ENCODE measurements at places on chromosomes 13 and 19.

- DNase-seq = no peak
Observed at GRCh38 chr19:39852882-39853281, 6.7 kb upstream of the FBL start.

DNA sequence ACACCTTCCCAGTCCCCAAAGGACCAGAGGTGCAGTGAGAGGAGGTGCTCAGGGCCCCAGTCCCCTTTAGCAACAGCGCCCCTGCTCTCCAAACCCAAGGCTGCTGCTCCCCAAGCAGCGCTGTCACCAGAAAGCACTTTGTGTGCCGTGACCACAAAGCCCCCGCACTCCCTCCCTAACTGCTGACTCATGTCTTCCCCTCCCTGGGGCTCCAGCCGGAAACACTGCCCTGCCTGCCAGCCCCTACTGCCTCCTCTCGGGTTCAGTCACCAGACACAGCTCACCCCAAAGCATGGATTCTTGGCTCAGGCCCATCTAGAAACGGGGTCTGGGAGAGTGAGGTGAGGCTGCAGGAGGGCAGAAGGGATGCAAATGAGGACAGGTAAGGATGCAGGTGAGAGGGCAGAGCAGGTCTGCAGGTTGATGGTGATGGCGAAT, 4.9 kb upstream of the TNFSF14 start:
- DNase-seq = peak; percentile 94

DNA sequence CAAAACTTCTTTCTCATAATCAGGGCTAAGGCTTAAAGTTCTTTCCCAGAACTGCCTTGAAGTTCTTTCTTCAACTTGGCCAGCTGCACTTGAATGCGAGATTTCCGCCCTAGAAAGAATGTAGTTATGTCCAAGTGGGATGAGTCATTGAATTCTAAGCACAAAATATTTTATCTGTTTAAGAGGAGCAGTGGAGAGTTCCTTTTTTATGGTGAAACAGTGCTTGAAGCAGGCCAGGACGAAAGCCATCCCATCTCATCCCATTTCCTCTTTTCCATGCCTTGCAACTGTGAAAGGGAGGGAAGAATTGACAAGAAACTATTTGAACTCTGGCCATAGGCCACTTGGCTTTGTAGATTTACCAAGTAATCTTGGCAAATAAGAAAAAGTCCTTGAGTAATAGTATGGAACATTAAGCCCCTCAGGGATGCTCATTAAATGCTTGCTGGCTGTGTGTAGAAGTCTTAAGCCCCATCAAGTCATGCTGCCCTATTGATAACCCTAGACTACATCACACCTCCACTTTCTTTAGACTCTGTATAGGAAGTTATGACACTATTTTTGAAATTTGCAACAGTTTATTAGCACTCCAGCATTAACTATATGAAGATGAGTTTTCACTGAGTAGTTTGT, 174.5 kb downstream of the KCTD12 start:
- no peak for DNase-seq

DNA sequence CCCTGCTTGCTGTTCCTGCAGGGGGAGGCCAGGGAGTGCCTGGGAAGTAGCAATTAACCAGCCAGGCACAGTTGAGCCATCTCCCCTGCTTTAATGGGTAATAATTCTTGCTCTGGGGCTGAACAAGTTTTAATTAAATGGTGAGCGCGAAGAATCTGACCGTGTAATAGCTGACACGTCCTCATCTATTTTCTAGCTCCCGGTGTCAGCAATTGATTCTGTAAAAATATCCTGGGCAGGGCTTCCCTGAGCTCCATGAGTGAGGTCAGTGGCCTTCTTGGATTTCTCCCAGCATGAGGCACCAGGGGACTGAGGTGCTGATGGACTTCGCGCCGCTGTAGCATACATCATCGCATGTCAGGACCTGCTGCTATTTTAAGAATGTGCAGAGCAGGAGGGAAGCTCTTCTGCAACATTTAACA, 26.9 kb downstream of the SIPA1L3 start:
- DNase-seq = no peak

DNA sequence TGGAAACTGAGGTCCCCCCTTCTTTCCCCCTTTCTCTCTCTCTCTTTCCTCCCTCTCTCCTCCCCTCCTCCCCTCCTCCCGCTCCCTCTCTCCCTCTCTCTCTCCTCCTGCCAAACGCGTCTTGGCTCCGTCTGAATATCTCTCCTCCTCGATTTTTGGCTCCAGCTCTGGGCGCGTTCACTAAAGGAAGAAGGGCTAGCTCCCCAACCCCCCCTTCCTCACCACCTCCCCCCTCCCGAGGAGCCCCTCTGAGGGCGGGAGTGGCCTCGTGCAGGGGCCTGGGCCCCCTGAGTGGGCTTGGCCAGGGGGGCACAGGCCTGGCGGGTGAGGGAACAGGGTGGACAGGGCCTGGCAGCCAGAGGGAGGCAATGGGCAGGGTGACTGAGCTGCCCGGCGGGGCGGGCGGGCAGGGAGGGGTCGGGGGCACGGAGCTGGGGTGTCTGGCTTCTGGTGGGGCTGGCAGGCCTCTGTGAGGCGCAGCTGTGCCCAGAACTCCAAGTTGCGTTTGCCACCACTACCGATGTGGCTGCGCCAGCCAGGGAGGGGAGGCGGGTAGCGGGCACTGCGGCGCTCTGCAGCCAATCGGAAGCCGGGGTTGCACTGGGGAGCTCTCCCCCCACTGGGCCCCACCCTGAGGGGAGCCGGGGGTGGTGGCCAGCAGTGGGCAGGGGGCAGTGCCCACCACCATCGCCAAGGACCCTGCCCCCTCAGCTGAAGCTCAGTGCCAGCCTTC, 7.1 kb downstream of the NFIX start:
- DNase-seq = no peak

- peak; percentile 89 for DNase-seq
Observed at GRCh38 chr19:2096034-2096479, at the start of gene MOB3A. MOB3A (minus strand) TSS chr19:2096326; CDS start chr19:2078560, 17,766 bp downstream.

GRCh38 chr13:77513719-77514335, 21.7 kb upstream of the SCEL start:
- no peak for DNase-seq

- DNase-seq = no peak
Observed at GRCh38 chr13:49373716-49374115, 70.1 kb downstream of the CAB39L start.

DNA sequence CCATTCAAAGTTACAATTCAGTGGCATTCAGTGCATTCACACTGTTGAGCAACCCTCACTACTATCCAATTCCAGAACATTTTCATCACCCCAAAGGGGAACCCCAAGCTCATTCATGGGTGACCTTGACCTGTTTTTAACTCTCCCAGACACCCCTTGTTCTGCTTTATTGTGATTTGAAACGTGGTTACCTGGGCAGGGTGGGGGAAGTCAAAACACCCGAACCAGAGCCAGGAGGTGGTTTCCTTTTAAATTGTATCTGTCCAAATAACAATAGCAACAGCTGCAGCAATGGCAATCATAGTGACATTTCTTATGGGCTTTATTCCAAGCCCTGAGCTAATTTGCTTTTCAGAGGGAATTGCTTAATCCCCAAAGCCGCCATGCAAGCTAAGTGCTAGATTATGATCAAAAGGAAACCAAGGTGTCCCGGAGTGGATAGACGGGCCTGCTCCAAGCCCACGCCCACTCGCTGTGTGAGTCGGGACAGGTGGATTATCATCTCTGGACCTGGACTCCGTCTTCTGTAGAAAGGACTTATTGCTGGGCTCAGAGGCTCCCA, 6.1 kb downstream of the PTGIR start:
- DNase-seq = no peak

GRCh38 chr13:102915393-102915930, 69.6 kb downstream of the ERCC5 start:
- DNase-seq = no peak

DNA sequence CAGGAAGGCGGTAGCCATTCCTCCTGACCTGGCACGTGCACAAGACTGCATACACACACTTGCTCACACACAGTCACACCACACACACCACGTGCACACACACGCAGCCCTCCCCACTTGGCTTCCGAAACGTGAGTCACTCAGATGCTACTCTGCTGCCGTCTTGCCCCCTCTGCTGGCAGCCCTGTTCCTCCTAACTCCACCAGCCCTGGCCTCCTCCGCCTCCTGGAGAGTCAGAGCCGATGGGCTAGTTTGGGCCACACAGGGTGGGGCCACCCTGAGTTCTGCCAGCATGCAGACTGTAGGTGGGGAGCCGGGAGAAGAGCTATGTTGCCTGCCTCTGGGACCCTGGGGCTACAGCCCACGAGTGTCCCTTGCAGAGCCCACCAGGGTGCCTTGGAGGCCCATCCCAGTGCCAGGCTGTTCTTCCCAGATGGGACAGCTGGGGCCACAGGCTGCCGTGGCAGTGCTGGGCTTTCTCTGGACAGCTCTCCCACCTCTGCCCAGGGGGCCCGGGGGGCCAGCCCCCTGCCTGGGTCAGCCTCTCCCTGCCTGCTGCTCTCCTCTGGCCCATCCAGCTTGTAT, 12.1 kb downstream of the PIN1 start:
- peak; percentile 42 for DNase-seq

- DNase-seq = no peak
Observed at GRCh38 chr19:56299688-56300087, 15.0 kb downstream of the ZSCAN5A start.

GRCh38 chr13:62635161-62635560, 1219.5 kb upstream of the PCDH20 start:
- no peak for DNase-seq

DNA sequence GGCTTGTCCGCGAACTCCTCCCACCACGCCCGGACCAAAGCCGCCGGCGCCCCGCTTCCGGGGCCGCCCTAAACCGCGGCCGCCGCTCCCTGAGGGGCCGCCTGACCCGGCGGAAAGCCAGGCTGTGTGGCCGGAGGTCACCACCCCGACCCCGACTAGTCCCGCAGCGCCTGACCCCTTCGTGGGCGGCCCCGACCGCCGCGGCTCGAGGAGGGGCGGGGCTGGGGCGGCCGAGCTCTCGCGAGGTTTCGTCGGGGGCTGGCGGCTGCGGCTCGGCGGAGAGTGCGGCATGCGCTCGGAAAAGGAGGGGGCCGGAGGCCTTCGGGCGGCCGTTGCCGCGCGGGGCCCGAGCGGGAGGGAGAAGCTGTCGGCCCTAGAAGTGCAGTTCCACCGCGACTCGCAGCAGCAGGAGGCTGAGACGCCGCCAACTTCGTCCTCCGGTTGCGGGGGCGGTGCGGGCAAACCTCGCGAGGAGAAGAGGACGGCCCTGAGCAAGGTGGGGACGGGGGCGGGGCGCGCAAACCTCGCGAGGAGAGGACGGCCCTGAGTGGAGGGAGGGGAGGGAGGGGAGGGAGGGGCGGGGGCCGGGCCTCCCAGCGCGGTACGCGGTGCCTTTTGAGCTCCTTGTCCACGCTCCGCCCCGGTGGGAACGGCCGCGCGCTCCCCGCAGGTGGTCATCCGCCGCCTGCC, at the start of gene UPF3A:
TSS of gene UPF3A (plus strand) at position 251 of the 690 bp plus-strand sequence. CDS start at position 290, 39 bp downstream.
- DNase-seq = peak; percentile 90

- DNase-seq = no peak
Observed at GRCh38 chr13:99471221-99472121, 29.8 kb upstream of the TM9SF2 start.

DNA sequence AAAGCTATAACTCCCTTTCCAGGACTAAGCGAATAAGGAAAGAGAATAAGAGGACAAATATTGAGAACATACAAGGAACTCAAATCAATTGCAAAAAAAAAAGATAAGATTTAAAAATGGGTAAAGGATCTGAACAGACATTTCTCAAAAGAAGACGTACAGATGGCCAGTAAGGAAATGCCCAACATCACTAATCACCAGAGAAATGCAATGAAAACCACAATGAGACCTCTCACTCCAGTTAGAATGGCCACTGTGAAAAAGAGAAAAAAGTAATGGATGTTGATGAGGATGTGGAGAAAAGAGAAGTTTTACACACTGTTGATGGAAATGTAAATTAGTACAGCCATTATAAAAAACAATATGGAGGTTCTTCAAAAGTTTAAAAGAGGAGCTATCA, 63.8 kb downstream of the VWA8 start:
- no peak for DNase-seq

DNA sequence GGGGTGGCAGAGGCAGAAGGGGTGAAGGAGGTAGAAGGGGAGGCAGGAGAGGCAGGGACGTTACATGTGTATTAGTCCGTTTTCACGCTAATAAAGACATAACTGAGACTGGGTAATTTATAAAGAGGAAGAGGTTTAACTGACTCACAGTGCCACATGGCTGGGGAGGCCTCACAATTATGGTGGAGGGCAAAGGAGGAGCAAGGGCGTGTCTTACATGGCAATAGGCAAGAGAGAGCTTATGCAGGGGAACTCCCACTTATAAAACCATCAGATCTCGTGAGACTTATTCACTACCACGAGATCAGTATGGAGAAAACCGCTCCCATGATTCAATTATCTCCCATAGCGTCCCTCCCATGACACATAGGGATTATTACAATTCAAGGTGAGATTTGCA, 19.0 kb upstream of the ACOD1 start:
- no peak for DNase-seq

DNA sequence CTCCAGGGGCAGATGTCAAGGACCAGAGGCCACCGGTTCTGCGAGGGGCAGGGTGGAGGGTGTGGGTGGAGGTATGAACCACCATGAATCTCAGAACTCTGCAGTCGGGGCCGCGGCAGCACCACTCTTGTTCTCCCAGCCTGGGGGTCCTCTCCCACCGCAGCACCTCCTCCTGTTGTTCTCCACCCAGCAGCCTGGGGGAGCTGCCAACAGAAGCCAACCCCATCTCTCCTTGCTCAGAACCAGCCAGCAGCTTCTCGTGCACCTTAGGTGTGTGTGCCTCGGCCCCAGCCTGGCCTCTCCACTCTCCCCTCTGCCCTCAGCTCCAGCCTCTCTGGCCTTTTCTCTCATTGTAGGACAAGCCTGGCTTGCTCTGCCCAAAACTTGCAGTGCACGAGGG, 31.9 kb upstream of the CCNE1 start:
- no peak for DNase-seq

DNA sequence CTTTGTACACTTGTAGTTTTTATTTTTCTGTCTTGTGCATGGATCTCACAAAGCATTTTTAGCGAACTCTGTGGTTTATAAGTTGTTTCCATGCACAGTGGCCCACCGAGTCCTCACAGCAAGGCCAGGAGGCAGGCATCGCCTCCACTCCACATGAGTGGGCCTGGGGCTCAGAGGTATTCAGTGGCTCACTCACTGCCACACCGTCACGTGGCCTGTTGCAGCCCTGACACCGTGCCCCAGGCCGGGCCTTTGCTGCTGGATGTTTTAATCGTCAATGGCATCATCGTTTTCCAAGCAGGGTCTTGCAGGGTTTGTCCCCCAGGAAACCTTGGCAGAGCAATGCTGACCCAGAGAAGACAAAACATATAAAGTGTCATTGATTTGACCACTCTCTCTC, 59.8 kb downstream of the SPACA7 start:
- DNase-seq = no peak

DNA sequence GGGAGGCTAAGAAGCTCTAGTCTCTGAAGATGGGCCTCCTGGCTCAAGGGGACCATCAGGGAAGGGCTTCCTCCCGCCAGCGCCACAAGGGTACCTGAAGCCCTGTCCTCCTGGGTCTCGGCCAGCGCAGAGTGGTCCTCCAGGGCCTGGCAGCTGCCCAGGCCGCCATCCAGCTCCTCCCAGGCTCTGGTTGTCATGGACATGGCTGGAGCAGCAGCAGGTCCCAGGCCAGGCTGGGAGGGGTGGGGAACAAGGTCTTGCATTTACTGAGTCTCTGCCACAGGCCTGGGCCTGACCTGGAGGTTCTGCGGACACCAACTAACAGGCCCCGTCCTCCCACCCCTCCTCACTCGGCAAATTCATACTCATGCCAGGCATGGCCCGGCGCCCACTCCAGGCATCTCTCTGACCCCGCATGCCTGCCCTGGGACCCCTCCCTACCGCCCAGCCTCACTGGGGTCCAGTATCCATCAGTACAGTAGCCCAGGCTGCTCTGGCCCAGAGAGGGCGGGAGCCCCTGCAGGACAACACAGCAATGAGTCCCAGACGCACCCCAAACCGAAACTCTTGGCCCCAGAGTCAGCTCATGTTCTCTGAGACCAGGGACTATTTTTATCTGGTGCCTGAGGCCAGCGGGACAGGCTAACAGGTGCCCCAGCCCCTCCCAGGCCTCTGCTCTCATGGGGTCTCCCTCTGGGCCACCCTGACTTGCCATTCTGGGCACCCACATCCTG, 938 bp downstream of the JSRP1 start:
- no peak for DNase-seq
